Heart left ventricle (tissue), 16 donors: ENCODE measurements at places on chromosomes 3 and 15.
A peak's percentile ranks its signal among the peaks of the same experiment; 100 is the strongest.

GRCh38 chr15:89395031-89395430 lies 60.4 kb upstream of the POLG start:
- H3K4me1 ChIP-seq = peaks cover 10% of the 10 kb centered on the region
- no peak overlapping the region for H3K27ac ChIP-seq
- no peak overlapping the region for H3K4me3 ChIP-seq
- DNase-seq = no peak

- H3K36me3 ChIP-seq = no peaks in the 10 kb centered on the region
- H3K27ac ChIP-seq = no peak overlapping the region
Observed at GRCh38 chr3:119541547-119541946, 17.9 kb downstream of the CD80 start.

DNA sequence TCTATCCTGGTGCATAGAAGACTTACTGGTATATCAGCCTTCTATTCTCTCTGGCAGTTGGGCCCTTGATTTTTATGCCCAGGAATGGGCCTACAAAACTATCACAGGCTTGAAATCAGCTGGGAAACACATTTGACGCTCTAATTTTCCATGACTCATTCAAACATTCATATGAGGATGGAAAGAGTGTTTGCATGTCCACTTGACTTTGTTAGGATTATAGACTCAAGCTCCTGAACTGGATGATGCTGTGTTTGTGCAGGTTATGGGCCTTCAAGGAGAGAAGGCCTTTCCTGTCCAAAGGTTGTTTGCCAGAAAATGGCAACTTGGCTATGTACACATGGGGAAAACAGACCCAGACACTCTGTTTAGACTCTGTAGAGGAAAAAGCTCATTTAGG lies 219.9 kb downstream of the GAP43 start:
- H3K36me3 ChIP-seq = no peaks in the 10 kb centered on the region
- DNase-seq = no peak
- no peak overlapping the region for H3K4me3 ChIP-seq
- no peak overlapping the region for H3K27ac ChIP-seq

- H3K27me3 ChIP-seq = no peaks in the 10 kb centered on the region
- H3K27ac ChIP-seq = no peak overlapping the region
- no peaks in the 10 kb centered on the region for H3K36me3 ChIP-seq
- DNase-seq = no peak
- H3K4me3 ChIP-seq = no peak overlapping the region
Observed at GRCh38 chr3:181919375-181919774, 207.7 kb downstream of the SOX2 start.

- no peak overlapping the region for H3K27ac ChIP-seq
- DNase-seq = no peak
- no peaks in the 10 kb centered on the region for H3K27me3 ChIP-seq
Observed at GRCh38 chr15:64813075-64813474, 12.4 kb downstream of the PIF1 start.

DNA sequence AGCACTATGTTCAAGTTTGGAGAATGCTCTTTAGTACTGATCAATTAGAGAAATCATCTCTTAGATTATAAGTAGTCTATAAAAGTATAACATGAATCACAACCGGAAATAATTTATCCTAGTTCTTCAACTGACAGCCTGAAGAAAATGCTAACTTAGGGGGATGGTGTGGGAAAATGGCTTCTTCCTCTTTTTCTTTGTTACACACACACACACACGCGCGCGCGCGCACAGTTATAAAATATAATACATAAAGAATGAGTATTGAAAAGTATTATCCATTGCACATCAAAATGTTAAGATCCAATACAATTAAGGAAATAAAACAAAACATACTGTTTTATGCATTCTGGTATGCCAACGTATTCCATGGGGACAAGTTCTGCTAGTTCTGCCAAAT lies 11.2 kb upstream of the GTF2A2 start:
- H3K4me3 ChIP-seq = no peak overlapping the region
- peaks cover 100% of the 10 kb centered on the region for H3K36me3 ChIP-seq

DNA sequence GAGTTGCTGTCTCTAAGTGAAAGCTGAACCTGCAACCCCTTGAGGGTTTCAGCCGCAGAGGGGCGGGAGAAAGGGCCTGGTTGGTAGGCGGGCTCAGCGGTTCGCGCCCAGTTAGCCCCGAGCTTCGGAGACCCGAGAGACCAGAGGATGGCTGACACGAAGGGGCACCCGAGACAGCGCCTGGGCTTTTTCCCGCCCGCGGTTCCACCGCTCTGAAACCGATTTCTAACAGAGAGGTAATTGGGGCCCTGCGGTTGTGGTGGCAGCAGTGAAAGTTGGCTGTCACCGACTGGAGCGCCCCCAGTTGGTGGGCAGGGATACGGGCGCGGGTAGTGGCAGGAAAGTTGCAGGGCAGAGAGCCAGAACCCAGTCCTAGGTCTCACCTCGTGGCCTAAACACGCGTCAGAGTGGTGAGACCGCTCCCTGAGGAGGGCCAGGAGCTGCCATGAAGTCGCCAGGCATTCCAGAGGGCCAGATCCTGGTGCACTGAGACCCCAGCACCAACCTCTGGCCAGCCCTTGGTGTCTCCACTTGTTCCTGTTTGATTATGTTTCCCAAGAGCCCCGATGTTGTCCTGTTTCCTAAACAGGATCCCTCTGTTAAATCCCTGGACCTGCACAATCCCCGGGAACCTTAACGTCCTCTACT lies 625 bp upstream of the ELL3 start:
- H3K27me3 ChIP-seq = no peaks in the 10 kb centered on the region
- no peaks in the 10 kb centered on the region for H3K4me1 ChIP-seq
- H3K27ac ChIP-seq = peak overlapping the region; percentile 72
- peak; percentile 88 for DNase-seq
- H3K4me3 ChIP-seq = peak overlapping the region; percentile 70

DNA sequence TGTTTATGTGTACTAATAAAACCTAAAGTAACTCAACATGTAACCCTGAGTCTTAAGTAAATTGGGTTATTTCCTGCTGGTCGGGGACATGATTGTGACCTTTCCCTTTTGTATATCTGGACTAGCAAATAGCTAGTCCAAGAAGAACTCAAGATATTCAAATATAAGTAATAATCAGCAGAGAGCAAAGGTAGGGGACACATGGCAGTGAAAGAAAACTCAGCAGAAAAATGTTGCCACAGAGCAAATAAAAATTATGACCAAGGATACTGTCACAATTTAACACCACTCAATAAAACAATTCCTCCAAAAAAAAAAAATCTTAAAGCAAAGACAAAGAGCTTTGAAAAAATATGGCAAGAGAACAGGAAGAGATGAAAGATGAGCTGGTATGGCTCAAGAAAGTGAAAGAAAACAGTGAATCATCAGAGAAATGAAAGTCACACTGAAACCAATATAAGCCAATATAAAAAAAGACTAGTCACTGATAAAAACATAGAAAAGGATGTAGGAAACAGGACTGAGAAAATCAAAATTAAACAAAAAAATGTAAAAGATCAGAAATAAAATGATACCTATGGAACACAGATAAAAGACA lies 43.4 kb downstream of the HLTF start:
- H3K27ac ChIP-seq = no peak overlapping the region
- no peaks in the 10 kb centered on the region for H3K27me3 ChIP-seq
- H3K4me3 ChIP-seq = no peak overlapping the region
- peaks cover 24% of the 10 kb centered on the region for H3K36me3 ChIP-seq

DNA sequence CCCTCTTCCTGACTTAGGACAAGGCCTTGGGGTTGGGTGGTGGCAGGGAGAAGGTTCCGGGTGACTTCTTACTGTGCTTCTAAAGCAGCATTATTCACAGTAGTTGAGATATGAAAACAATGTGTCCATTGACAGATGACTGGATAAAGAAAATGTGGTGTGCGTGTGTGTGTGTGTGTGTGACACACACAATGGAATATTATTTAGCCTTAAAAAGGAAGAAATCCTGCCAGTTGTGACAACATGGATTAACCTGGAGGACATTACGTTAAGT lies 128.1 kb upstream of the RASGRP1 start:
- DNase-seq = no peak
- H3K27me3 ChIP-seq = no peaks in the 10 kb centered on the region
- no peak overlapping the region for H3K27ac ChIP-seq
- H3K4me1 ChIP-seq = no peaks in the 10 kb centered on the region
- H3K36me3 ChIP-seq = no peaks in the 10 kb centered on the region

- H3K27me3 ChIP-seq = no peaks in the 10 kb centered on the region
- peaks cover 75% of the 10 kb centered on the region for H3K4me1 ChIP-seq
- peak overlapping the region; percentile 24 for H3K27ac ChIP-seq
Observed at GRCh38 chr15:91975241-91975978, 121.9 kb downstream of the SLCO3A1 start.

DNA sequence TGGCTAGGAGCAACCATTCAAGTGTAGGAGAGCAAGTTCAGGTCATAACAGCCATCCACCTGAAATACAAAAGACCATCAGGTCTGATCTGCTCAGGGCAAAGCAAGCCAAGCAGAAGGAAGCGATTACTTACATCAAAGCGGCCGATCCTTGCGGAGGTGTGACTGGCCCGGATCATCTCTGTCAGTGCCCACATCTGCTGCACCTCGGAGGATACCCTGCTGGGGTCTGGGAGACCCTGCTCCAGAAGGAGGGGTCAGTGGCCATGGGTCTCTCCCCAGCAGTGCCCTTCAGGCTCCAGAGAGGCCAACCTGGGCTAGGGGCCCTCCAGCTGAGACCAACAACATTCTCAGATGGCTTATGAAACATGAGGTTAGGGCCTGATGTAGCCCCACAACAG lies 2.5 kb upstream of the AMT start:
- DNase-seq = no peak
- H3K36me3 ChIP-seq = peaks cover 26% of the 10 kb centered on the region
- no peaks in the 10 kb centered on the region for H3K27me3 ChIP-seq
- peaks cover under 1% of the 10 kb centered on the region for H3K4me1 ChIP-seq
- no peak overlapping the region for H3K4me3 ChIP-seq
- no peak overlapping the region for H3K27ac ChIP-seq

DNA sequence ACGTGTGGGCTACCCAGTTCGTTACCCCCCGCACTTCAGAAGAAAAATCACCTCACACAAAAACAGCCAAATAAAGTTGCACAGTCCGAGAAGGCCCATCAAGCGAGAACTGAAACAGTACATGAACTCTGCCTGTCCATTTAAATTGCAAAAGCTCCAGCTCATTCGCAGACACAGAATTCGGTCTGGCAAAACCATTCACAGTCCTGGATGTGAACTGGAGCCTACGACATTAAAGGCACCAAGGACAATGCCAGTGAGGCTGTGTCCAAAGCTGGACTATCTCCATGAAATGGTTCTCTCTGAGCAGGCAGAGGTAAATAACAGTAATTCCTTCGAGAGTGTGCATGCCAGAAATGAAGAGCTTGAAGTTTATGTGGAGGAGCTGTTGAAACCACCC lies 261.3 kb upstream of the ICE2 start:
- no peaks in the 10 kb centered on the region for H3K4me1 ChIP-seq
- DNase-seq = no peak
- H3K27me3 ChIP-seq = no peaks in the 10 kb centered on the region

GRCh38 chr15:74892313-74892712 lies 2.5 kb downstream of the MPI start:
- no peaks in the 10 kb centered on the region for H3K27me3 ChIP-seq
- DNase-seq = no peak
- H3K4me1 ChIP-seq = peaks cover 22% of the 10 kb centered on the region

DNA sequence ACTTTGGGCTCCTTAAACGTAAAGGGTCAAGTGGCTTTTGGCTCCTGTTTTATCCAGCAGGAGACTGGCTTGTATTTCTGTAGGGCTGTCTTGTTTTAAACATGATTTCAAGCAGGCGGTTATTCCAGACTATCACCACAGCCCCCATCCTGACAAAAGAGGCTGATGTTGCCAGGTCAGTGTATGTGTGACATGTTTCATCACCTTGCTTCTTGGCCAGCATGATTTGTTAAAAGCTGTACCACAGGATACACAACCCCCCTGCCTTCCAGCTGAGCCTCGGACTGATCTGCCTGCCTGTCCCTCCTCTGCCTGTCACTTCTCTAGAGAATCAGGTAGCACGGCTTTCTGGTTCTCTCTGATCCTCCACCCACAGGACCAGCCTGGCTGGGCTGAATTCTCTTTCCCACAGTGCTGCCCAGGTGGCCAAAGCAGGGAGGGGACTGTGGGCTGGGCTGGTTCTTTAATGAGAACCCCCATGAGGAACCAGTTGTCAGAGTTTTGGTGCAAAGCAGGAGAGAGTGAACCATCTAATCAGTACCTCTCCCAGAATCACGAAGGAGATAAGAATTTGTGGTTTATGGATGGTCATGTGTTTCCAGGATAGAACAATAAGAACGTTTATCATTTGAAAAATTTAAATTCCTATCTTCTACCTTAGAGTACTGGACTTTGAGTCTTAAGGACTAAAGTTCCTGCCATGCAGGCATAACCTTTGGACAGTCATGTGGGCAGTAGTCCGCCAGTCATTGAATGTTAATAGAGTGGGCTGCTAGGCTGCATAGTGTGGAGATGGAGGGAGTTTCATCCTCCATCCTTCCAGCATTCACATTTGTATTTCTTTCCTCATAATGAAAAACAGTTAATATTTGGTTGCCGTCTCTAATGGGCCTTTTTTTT lies 8.8 kb downstream of the ABHD6 start:
- no peaks in the 10 kb centered on the region for H3K4me1 ChIP-seq
- DNase-seq = no peak
- H3K4me3 ChIP-seq = no peak overlapping the region
- no peaks in the 10 kb centered on the region for H3K27me3 ChIP-seq
- H3K36me3 ChIP-seq = no peaks in the 10 kb centered on the region
- no peak overlapping the region for H3K27ac ChIP-seq

DNA sequence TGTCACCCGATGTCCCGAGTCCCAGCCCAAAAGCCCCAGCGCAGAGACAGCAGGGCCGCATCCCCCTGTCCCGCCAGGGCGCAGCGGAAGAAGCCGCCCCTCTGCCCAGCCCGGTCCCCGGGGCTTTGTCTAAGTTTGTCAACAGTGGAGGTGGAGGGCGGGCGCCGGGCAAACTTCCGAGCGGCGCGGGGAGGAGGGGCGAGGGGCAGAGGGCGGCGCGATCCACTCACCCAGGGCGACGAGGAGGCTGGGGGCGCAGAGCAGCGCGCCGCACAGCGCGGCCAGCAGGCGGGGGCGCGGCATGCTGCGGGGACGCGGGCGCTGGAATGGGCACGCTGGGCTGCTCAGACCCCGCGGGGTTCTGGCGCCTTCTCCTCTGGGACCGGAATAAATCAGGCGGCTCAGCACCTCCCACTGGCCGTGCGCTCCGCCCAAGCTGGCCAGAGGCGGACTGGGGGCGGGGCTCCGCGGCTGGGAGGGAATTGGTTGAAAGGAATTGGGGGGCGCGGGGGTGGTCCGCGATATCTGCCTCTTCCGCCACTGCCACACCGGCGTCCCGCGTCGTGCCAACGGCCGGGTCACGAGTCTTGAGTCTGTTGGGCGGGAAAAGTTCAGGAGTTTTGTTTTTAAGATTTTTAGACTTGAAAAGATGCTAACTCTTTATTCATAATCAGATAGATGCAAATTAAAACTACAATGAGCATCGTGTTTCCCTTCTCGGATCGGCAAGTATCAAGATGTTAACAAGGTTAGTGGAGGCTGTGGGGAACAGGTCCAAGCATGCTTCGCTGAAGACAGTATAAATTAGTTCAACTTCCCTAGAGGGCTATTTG lies at the start of gene MFGE8:
Gene MFGE8, minus strand, starts transcription at position 363 of the 833 bp plus-strand sequence. Its CDS starts 60 bp downstream, at position 303.
- H3K4me3 ChIP-seq = peak within 1 kb of the TSS; percentile 86
- peak within 1 kb of the TSS; percentile 97 for H3K27ac ChIP-seq
- H3K27me3 ChIP-seq = no peaks in the 10 kb centered on the region

GRCh38 chr3:46222435-46223161 lies 14.5 kb upstream of the CCR1 start:
- no peak overlapping the region for H3K4me3 ChIP-seq
- H3K36me3 ChIP-seq = no peaks in the 10 kb centered on the region
- DNase-seq = no peak
- peaks cover 6% of the 10 kb centered on the region for H3K27me3 ChIP-seq
